NCI-H187 treated with DMSO at 0.1 percent for 48 hours (cell line): ENCODE measurements at places on chromosomes 4 and X.

DNA sequence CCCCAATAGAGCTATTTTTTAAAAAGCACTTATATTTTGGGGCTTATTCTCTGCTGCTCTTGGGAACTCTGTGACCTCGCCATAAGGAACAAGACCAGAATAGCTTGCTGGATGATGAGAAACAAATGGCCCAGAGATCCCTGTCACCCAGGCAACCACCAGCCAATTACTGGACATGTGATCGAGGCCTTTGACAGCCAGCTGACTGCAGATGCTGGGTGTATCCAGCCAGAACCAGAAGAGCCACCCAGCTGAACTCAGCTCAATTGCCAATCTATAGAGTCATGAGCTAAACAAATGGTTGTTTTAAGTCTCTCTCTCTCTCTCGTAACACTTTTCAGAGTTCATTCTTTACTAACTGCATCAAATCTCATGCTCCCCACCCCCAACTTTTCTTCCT, 24.4 kb upstream of the CITED1 start:
- DNase-seq: no peak

DNA sequence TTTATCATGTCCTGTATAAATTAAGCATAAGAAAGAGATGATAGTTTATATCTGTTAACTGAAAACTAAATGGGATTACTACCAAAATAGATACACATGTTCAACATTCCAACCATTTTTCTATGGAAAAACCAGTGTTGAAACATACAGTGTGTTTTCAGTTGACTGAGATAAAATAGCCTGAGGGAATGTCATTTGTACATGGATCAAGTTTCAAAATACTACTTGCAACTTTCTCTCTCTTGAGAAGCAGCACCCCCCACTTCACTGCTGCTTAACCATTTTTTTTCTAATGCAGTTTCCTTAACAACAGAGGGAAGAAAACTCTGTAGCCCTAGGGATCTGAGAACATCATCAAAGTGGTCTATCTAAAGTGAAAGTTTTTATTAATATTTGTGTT, 70.8 kb downstream of the NPNT start:
- DNase-seq: no peak

GRCh38 chr4:37839426-37839825, 12.9 kb downstream of the PGM2 start:
- DNase-seq: no peak

DNA sequence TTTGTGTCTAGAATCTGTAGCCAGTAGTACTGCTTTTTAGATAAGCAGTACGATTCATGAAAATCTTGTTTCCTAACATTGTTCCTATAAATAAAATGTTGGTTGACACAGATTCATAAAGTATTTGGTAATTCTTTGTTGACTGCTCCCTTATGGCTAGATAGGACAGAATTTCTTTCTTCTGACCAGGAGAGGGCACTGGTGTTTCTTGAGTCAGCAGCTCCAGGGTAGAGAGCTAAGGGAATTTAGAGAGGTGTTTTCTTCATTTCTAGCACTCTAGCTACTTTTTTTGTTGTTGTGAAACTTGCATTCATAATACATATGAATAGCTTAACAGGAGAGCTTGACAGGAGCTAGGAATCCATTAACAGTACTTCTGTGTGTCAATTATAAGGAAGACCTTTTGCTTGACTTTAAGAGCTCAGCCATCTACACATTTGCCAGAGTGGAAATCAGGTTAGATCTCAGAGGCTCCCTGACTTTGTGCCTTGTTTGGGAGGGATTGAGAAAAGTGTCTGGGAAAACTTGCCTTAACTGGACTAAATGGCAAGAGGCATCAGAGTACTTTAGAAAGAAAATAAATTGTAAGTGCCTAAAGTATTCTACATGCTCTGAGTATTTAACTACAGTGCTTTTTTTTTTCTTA, 756.1 kb downstream of the SH3BGRL start:
- DNase-seq: no peak

DNA sequence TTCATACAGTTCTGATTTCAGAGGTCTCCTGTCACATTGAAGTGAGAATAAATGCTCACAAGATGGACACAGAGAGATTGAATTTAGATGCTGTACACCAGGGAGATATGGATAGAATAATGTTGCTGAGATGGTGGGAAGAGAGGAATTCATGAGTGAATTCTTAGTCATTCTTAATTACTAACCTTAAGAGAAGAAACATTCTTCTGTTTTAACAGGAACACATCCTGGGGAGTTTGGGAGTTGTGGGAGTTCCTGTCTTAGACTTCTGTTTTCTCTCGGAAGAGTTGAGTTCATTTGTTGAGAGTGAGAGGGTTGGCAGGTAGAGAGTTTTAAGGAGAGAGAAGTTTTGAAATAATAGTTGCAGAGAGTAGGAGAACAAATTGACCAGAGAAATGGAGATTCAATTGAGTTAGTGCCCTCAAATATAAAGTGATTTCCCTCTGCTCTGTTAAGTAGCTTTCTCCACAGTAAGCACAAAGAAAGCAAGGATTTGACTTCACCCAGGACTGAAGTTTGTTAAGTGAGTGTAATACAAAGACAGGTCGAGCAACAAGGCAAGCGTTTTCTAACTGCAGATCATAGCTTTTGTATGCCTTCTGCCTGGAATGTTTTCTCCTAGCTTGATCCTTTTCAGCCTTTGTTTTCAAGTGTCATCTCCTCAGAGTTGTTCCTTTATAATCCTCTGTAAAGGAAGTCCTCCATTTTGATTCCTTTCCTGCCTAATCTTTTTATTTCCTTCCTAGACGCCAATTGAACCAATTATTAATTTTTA, 205.9 kb downstream of the RAPGEF2 start:
- no peak for DNase-seq

DNA sequence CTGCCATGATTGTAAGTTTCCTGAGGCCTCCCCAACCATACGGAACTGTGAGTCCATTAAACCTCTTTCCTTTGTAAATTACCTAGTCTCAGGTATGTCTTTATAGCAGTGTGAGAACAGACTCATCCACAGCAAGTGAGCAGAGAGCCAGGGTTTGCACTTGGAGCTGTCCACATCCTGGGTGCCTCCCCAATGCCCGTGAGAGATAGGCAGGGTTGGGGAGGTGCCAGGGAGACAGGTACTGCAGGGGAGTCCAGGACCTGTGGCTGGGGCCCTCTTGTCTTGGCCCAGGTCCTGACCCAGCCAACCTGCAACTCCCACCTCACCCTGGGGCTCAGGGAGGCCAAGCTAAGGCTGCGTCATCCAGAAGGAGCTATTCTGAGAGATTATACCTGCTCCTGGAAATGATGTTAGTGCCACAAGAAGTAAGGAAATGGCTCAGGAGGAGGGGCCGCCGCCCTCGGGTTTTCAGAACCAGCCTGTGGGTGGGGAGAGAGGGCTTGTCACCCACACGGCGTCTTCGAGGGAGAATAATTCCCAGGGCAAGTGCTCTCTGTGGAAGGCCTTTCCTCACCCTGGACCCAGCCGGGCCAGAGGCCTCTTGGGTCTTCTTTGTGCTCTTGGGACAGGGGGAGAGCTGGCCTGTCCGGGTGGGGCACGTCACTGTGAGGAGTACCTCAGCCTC, 66.5 kb downstream of the ADRA2C start:
- no peak for DNase-seq

DNA sequence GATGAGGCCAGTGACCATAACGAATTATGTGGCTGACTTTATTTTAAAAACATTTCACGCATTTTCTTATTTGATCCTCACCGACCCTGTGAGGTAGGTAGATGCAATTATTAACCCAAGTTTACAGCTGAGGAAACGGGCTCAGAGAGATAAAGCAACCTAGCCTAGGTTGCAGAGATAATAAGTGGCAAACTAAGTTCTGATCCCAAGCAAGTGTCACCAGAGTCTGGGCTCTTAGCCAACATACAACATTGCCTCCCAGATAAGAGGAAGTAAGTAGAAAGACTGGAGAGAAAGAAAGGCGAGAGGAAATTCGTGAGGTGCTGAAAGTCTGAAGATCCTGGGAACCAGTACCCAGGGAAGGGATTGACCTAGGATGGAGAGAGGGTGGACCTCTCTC, 77.4 kb upstream of the GPR50 start:
- DNase-seq: no peak

DNA sequence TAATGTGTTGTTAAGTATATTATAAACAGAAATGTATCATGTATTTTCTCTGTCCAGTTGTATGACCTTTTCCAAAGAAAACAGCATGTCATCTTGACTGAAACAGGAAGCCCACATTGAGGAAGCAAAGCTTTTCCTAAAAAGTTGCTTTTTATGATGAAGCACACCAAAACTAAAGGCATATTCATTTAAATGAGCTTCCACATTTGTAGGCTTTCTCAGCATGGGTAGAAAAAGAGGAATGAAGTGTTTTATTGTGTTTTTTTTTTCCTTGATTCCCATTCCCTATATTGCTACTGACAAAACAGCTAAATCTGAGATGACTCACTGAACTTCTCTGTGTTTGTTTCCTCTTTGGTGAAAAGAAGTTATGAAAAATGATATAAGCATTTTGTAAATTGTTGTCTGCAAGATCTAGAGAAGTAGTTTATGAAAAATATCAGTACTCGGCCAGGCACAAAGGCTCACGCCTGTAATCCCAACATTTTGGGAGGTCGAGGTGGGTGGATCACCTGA, 32.5 kb upstream of the FRAS1 start:
- DNase-seq: no peak

DNA sequence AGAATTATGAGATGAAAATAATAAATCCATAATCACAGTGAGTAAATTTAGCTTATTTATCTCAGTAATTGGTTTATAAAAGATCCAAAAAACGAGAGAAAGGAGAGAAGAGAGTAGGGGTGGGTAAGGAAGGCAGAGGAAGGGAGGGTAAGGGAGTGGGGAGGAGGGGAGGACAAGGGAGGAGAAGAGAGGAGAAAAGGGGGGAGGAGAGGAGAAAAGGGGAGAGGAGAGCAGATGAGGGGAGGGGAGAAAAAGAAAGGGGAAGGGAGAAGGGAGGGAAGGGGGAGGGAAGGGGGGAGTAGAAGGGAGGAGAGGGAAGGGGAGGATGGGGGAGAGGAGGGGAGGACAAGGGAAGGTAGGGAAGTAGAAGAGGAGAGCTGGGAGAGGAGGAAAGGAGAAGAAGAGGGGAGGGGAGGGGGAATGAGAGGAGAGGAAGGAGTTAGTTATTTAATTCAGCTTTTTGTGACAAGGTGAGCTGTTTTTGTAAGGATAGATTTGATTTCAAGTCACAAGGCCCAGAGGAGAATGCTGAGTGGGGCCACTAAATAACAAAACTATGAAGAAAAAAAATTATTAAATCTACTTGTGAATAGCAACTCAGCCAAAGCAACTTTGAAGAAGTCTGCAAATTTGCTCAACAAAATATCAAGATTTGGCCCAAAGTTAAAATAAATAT, 454.3 kb downstream of the ARAP2 start:
- no peak for DNase-seq

- DNase-seq: no peak
Measured at GRCh38 chr4:121950212-121950679, 1.6 kb downstream of the TRPC3 start.

DNA sequence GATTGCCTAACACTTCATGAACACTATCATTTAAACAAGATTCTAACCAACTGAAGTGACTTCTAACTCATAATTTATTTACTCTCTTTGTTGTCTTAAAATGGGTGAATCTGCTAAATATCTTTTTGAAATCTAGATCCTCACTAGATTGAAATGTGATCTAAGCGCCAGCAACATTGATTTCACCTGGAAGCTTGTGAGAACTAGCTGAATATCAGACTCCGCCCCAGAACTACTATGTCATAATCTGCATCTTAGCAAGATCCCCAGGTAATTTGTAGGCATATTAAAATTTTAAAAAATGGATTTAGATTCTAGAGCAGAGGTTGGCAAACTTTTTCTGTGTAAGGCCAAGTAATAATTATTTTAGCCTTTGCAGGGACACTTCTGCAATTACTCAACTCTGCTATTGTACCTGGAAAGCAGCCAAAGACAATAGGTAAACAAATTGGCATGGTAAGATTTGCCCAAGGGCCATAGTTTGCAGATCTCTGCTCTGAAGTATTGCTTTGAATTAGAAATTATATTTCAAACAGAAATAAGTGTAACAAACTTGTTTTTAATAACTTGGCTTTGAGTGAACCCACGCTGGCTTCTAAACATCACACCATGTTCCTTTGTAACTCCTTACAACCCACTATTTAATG, 121.5 kb downstream of the REELD1 start:
- DNase-seq: no peak

DNA sequence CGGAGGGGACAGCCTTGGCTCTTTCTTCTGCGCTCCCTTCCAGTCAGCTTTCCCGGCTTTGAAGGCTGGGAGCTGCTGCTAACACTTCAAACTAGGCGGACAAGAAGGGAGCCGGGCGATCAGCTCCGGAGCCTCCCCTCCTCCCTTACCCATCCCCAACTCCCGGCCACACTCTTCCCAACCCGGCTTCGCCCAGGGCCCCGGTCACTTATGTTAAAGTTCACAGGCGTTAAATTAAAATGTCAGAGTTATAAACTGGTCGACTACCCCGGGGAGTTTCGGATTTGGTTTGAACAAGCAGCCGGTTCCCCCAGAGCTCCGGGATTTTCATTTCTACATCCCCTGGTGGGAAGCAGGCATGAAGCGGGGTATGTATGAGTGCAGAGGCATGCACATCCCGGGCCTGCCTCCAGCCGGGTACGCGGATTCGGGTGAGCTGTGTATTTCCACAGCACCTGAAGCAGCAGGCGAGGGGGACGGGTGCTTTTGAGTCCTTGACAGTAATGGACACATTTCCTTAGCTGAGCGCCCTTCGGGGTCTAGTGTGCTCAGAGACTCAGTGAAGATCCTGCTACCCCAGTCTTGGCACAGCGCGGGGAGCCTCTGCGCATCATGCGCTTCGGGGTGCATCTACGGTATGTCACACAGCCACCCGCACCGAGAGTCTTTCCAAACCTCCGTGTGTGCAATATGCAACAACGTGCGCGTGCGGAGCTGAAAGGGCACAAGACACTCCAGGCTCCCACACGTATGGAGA, 880 bp downstream of the UNC5C start:
- DNase-seq: no peak

DNA sequence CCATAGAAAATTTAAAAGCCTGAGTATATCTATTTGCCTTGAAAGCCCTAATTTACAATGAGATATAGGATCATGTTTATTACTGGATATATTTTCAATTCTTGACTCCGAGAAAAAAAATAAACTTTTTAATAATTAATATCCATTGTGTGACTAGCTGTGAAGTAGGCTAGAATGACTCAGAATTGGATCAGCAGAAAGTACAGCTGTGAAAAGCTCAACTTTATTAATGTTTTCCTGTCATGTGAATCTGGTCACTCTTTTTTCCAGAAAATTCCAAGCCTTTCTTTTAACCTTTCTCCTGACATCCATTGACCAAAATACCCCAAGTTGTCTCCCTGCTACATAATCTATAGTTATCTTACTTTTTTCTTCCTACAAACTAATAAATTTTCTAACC, 171.8 kb upstream of the PACRGL start:
- no peak for DNase-seq

DNA sequence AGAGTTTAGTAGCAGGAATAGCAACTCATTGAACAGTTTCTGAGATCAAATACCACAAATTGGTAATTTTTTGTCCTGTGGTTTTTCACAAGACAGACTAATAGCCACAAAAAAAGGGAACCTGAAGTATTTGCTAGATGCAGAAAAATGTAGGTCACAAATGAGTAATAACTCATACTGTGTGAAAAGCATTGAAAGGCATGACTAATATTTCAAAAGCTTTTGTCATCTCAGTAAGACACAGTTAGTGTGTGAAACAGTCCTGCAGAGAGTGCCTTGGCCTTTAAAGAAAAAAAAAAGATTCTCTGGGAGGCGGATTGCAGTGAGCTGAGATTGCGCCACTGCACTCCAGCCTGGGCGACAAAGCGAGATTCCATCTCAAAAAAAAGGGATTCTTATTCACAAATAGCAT, 31.4 kb upstream of the SLC25A31 start:
- DNase-seq: no peak

GRCh38 chr4:78938474-78938867, 767 bp downstream of the PAQR3 start:
- no peak for DNase-seq

GRCh38 chr4:860561-860960, 34.6 kb upstream of the CPLX1 start:
- no peak for DNase-seq
